H9 (cell line): ENCODE measurements at places on chromosomes 6 and 20. TPM values are rescaled to one million over a fixed set of nuclear protein-coding genes. Genes with fewer than 3 reads are reported as not detected.

TAGAP gene
- not detected in 2 replicates for total RNA-seq

TMC2 gene
- total RNA-seq, result not detected in 2 replicates

MYL9 gene
- 217 and 218 TPM in 2 replicates for total RNA-seq

YTHDF1 gene
- total RNA-seq, result 85.4 TPM in 2 replicates

LHFPL5 gene
- total RNA-seq, result not detected in 2 replicates

GABRR1 gene
- 0.26 and 0.33 TPM in 2 replicates for total RNA-seq

SIRPA gene
- total RNA-seq, result 5.8 and 6.0 TPM in 2 replicates

GINS1 gene
- 74.3 and 74.5 TPM in 2 replicates for total RNA-seq

- H3K4me1 ChIP-seq, result no peaks in the 10 kb centered on the region
- H3K27me3 ChIP-seq, result no peaks in the 10 kb centered on the region
- no peak for DNase-seq
- H3K36me3 ChIP-seq, result no peaks in the 10 kb centered on the region
These were observed 61.2 kb downstream of the VIP start for GRCh38 chr6:152811785-152812184.

GRCh38 chr6:42017021-42017643 lies 33.2 kb upstream of the TAF8 start:
- no peak overlapping the region for H3K4me3 ChIP-seq
- no peak for DNase-seq
- H3K27ac ChIP-seq, result no peak overlapping the region
- H3K4me1 ChIP-seq, result no peaks in the 10 kb centered on the region
- H3K36me3 ChIP-seq, result no peaks in the 10 kb centered on the region

DNA sequence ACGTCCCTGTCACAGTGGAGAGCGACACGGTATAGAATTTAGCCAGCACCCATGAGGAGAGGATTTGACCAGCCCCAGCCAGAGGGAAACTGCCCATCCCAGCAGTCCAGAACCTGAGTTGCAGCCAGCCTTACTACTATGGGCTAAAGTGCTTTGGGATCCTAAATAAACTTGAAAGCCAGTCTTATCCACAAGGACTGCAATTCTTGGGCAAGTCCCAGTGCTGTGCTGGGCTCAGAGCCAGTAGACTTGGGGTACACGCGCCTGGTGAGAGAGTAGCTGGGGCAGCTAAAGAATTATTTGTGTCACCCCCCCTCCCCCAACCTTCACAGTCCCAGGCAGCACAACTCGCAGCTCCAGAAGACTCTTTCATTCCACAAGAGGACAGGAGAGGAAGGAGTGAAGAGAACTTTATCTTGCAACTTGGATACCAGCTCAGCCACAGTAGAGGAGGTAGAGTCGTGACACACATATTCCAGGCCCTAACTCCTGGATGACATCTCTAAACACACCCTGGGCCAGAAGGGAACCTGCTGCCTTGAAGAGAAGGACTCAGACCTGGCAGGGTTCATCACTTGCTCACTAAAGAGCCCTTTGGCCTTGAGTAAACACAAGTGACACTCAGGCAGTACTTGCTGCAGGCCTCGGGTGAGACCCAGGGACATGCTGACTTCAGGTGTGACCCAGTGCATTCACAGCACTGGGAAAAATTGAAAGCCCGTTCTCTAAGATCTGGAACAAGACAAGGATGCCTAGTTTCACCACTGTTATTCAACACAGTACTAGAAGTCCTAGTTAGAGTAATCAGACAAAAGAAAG lies 100.3 kb downstream of the REV3L start:
- H3K4me1 ChIP-seq, result no peaks in the 10 kb centered on the region
- no peak overlapping the region for H3K4me3 ChIP-seq

DNA sequence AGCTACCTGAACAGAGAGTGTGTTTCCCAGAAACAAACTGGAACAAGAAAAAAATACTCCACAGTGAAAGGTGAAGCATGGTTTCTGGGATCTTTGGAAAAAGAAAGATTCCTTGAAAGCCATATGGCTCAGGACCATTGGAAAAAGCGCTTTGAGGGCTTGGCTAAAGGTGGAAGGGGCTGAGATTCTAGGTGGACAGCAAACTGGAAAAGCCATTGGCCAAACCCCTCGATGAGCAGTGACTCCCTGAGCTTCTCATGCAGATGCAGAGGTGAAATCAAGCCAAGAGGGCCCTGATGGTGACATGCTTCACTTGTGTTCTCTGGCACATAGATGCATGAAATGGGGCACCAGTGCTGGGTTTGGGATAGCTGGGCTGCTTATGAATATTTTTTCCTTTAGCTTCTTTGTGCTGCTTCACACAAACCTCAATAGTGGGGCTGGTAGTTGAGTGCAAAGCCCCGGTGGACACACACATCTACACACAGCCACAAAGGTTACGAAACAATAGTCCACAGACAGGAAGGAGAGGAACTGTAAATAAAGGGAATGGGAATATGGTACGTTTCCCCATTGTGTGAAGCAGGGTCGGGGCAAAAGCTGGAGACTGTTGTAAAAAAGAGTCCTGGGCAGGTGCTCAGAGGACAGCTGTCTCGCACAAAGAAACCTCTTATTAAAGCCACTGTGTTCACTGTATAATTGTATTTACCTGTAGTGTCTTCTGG lies 117.8 kb downstream of the FOXA2 start:
- H3K36me3 ChIP-seq, result no peaks in the 10 kb centered on the region
- H3K27ac ChIP-seq, result no peak overlapping the region
- H3K27me3 ChIP-seq, result no peaks in the 10 kb centered on the region; the same call in 1 of the 2 replicates

- H3K4me1 ChIP-seq, result no peaks in the 10 kb centered on the region
- no peak overlapping the region for H3K27ac ChIP-seq
- H3K4me3 ChIP-seq, result no peak overlapping the region
- peaks cover 75% of the 10 kb centered on the region for H3K27me3 ChIP-seq
- H3K36me3 ChIP-seq, result no peaks in the 10 kb centered on the region
These were observed 32.0 kb downstream of the TFAP2A start for GRCh38 chr6:10382728-10383330.

- H3K4me3 ChIP-seq, result no peak overlapping the region
- no peaks in the 10 kb centered on the region for H3K36me3 ChIP-seq
- no peaks in the 10 kb centered on the region for H3K4me1 ChIP-seq
- H3K27me3 ChIP-seq, result no peaks in the 10 kb centered on the region
These were observed 113.0 kb downstream of the ERMARD start for GRCh38 chr6:169864148-169865020.

GRCh38 chr6:26122005-26122388 lies 34.8 kb downstream of the HFE start:
- no peak for DNase-seq
- peak overlapping the region; percentile 99 for H3K4me3 ChIP-seq
- no peaks in the 10 kb centered on the region for H3K27me3 ChIP-seq
- H3K27ac ChIP-seq, result peak overlapping the region; percentile 92

GRCh38 chr6:141388666-141389065 lies 744.1 kb upstream of the GJE1 start:
- H3K4me3 ChIP-seq, result no peak overlapping the region
- DNase-seq, result peak; percentile 67
- peaks cover 20% of the 10 kb centered on the region for H3K36me3 ChIP-seq
- H3K27me3 ChIP-seq, result no peaks in the 10 kb centered on the region
- peak overlapping the region; percentile 63 for H3K27ac ChIP-seq
- H3K4me1 ChIP-seq, result no peaks in the 10 kb centered on the region

DNA sequence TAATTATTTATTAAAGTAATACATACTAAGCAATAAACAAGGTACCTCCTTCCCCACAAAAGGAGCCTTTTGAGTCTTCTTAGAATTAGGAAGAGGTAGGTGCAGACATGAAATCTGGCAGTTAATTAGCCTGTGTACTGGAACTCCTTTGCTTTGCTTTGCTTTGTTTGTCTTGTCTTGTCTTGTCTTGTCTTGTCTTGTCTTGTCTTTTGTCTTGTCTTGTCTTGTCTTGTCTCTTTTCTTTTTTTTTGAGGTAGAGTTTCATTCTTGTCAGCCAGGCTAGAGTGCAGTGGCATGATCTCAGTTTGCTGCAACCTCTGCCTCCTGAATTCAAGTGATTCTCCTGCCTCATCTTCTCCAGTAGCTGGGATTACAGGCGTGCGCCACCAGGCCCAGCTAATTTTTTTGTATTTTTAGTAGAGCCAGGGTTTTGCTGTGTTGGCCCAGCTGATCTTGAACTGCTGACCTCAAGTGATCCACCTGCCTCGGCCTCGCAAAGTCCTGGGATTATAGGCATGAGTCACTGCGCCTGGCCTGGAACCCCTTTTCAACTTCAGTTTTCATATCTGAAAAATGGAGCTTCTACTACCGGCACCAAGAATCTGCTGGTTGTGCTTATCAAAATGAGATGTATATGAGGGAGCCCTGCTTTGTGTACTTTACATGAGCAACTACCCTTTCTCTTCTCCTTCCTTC lies 301.2 kb downstream of the CDKAL1 start:
- no peak for DNase-seq
- H3K36me3 ChIP-seq, result peaks cover 3% of the 10 kb centered on the region
- no peak overlapping the region for H3K27ac ChIP-seq

DNA sequence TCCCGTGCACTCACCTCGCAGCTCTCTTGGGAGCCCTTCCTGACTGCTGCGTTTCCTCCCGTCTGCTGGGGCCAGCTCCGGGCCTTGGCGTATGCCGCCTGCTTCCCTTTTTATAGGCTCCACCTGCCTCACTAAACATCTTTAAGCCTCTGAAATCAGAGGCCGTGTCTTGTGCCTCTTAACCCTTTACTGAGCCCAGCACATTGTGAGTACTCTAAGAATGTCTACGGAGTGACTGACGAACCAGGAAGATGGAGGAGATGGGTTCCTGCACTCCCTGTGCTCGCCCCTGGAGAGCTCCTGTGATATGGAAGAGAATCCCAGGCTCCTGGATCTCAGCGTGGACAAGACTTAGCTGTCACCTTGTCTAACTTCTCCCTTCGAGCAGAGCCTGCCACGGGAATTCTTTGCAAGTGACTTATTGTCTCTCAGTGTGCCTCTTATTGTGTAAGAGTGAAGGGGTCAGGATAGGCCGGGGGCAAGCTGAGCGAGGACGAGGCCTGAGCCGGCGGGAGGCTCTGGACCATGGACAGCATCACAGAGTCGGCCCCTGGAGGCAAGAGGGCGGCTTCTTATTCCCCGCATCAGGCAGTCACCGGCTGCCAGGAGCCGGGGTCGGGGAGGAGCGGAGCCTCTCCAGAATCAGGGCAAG lies 70.9 kb upstream of the CCDC167 start:
- no peaks in the 10 kb centered on the region for H3K36me3 ChIP-seq
- no peaks in the 10 kb centered on the region for H3K4me1 ChIP-seq
- H3K27ac ChIP-seq, result no peak overlapping the region
- H3K4me3 ChIP-seq, result no peak overlapping the region
- H3K27me3 ChIP-seq, result no peaks in the 10 kb centered on the region

DNA sequence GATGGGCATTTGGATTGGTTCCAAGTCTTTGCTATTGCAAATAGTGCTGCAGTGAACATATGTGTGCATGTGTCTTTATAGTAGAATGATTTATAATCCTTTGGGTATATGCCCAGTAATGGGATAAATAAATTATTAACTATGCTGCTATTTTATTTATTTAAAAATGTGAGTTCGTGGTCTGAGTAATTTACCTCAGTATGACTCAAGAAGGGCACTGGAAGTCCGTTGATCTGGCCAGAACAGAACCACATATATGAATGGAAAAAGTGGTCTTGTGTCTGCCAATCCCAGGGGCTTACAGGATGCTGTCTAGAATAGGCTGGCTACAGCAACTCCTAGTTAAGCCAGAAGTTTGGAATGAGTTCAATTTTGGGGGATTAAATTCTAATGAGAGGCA lies 27.6 kb upstream of the HLA-C start:
- DNase-seq, result no peak
- H3K27ac ChIP-seq, result no peak overlapping the region
- H3K4me3 ChIP-seq, result no peak overlapping the region
- H3K27me3 ChIP-seq, result no peaks in the 10 kb centered on the region; the same call in 1 of the 2 replicates
- no peaks in the 10 kb centered on the region for H3K4me1 ChIP-seq

GRCh38 chr20:13819885-13820645 lies 35.2 kb downstream of the NDUFAF5 start:
- DNase-seq, result peak; percentile 38
- H3K27ac ChIP-seq, result no peak overlapping the region
- no peak overlapping the region for H3K4me3 ChIP-seq
- no peaks in the 10 kb centered on the region; the same call in 1 of the 3 replicates for H3K36me3 ChIP-seq
- no peaks in the 10 kb centered on the region for H3K4me1 ChIP-seq
